ENCODE measurements at places on chromosomes 11 and 22. TPM values are rescaled to one million over a fixed set of nuclear protein-coding genes. Genes with fewer than 3 reads are reported as not detected.
A peak's percentile ranks its signal among the peaks of the same experiment; 100 is the strongest.

- no peak overlapping the region for H3K27ac ChIP-seq
- no peaks in the 10 kb centered on the region for H3K27me3 ChIP-seq
- no peaks in the 10 kb centered on the region for H3K36me3 ChIP-seq
- DNase-seq: no peak
Observed at GRCh38 chr11:41983475-41983874, 524.0 kb upstream of the LRRC4C start.

GGT5 gene
- total RNA-seq: 31.8 TPM

MED17 gene
- 27.8 TPM for total RNA-seq

GRCh38 chr11:9210922-9211320 is 54.2 kb downstream of the DENND5A start:
- no peaks in the 10 kb centered on the region for H3K27me3 ChIP-seq
- H3K4me3 ChIP-seq: no peak overlapping the region
- DNase-seq: no peak
- peaks cover 54% of the 10 kb centered on the region for H3K4me1 ChIP-seq
- no peak overlapping the region for H3K27ac ChIP-seq

INSC gene
- 3.0 TPM for total RNA-seq

- H3K36me3 ChIP-seq: no peaks in the 10 kb centered on the region
- peaks cover 86% of the 10 kb centered on the region for H3K4me1 ChIP-seq
- peak overlapping the region; percentile 77 for H3K27ac ChIP-seq
Observed at GRCh38 chr11:102143867-102144266, 33.6 kb downstream of the YAP1 start.

DNA sequence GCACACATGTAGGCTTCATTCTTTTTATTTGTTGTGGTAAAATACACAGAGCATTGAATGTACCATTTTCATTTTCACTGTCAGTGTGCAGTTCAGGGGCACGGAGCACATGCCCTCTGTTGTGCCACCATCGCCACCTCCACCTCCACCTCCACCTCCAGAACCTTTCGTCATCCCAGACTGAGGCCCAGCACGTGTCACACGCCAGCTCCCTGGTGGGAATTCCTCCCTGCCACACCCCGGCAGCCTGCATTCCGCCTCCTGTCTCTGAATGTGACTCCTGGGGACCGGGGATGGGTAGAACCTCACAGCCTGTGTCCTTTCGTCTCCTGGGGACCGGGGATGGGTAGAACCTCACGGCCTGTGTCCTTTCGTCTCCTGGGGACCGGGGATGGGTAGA is 10.9 kb downstream of the GRAMD4 start:
- H3K27ac ChIP-seq: no peak overlapping the region
- H3K36me3 ChIP-seq: peaks cover 31% of the 10 kb centered on the region
- DNase-seq: no peak
- no peak overlapping the region for H3K4me3 ChIP-seq
- H3K27me3 ChIP-seq: no peaks in the 10 kb centered on the region

- H3K4me3 ChIP-seq: peak overlapping the region; percentile 46
- peaks cover 100% of the 10 kb centered on the region for H3K4me1 ChIP-seq
- H3K36me3 ChIP-seq: no peaks in the 10 kb centered on the region
- peak overlapping the region; percentile 90 for H3K27ac ChIP-seq
Observed at GRCh38 chr11:133951327-133952198, 5.2 kb downstream of the IGSF9B start.

- H3K4me1 ChIP-seq: no peaks in the 10 kb centered on the region
- no peak overlapping the region for H3K4me3 ChIP-seq
- no peak overlapping the region for H3K27ac ChIP-seq
- no peaks in the 10 kb centered on the region for H3K27me3 ChIP-seq
- peaks cover 10% of the 10 kb centered on the region for H3K36me3 ChIP-seq
- DNase-seq: no peak
Observed at GRCh38 chr22:46180370-46181137, 30.2 kb downstream of the PPARA start.

- peak within 1 kb of the TSS; percentile 79 for H3K4me3 ChIP-seq
- H3K27ac ChIP-seq: peak within 1 kb of the TSS; percentile 30
- no peak for DNase-seq
- H3K36me3 ChIP-seq: no peaks in the 10 kb centered on the region
- peaks cover 33% of the 10 kb centered on the region for H3K4me1 ChIP-seq
- no peaks in the 10 kb centered on the region for H3K27me3 ChIP-seq
Observed at GRCh38 chr11:61679893-61680621, at the start of gene DAGLA. Gene DAGLA, plus strand, starts transcription at chr11:61680391. Its CDS starts 39,765 bp downstream, at chr11:61720156.

DNA sequence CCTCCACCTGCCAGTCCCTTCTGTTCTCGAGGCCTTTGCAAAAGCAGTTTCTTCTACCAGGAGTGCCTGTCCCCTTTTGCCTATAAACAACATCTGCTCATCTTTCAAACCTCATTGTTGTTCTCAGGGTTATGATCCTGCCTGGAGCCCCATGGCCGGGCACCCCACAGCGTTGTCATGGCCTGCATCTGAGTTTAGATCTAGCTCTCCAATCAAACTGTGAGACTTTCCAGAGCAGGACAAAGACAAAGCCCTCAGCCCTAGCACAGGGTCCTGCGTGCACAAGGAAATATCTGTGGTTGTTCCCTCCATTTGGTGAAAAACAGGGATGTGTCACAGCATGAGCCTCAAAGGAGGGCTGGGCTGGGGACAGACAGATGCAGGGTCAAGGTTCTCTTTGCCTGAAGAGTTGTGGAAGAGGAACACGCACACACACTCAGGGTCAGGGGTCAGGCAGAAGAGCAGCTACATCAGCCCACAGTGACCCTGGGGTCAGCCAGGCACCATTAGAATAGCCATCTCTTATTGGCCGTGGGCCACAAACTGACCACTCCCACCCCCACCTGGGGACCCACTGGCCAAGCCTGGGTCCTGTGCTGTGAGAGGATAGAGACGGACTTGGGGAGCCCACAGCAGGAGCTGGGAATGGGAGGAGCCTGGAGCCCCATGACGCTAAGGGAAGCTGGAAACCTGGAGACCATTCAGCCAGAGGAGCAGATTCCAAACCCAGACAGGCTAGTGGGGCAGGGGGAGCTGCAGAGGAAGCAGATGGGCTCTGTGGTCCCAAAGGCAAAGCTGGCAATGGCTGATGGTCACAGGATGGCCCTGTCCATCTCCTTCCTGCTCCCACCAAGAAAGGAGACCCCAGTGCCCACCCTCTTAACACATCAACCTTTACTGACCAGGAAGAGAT is 99.4 kb downstream of the PDE2A start:
- H3K4me3 ChIP-seq: no peak overlapping the region
- no peaks in the 10 kb centered on the region for H3K4me1 ChIP-seq
- no peaks in the 10 kb centered on the region for H3K27me3 ChIP-seq
- no peak overlapping the region for H3K27ac ChIP-seq
- no peak for DNase-seq

- no peak overlapping the region for H3K4me3 ChIP-seq
- H3K27me3 ChIP-seq: no peaks in the 10 kb centered on the region
- no peak for DNase-seq
Observed at GRCh38 chr11:3049430-3050243, 7.6 kb downstream of the CARS1 start.

DNA sequence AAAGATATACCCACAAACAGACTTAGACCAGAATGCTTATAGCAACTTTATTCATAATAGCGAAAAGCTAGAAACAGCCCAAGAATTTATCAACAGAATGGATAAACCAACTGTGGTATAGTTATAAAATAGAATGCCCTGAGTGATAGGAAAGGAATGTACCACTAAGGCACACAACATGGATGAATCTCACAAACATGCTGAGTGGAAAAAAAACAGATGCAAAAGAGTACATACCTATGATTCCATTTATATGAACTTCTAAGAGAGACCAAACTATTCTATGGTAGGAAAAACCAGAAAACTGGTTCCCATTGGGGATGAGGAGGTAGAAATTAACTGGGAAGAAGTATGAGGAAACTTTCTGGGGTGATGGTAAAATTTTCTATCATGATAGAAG is 40.4 kb upstream of the GRIK4 start:
- DNase-seq: no peak

- peaks cover 27% of the 10 kb centered on the region for H3K4me1 ChIP-seq
- H3K27ac ChIP-seq: no peak overlapping the region
- DNase-seq: no peak
- H3K4me3 ChIP-seq: no peak overlapping the region
Observed at GRCh38 chr11:47606731-47607130, 12.5 kb upstream of the C1QTNF4 start.

GRCh38 chr11:63567044-63567840 is 4.1 kb upstream of the PLAAT2 start:
- H3K4me1 ChIP-seq: peaks cover 14% of the 10 kb centered on the region
- peak; percentile 75 for DNase-seq
- H3K27me3 ChIP-seq: no peaks in the 10 kb centered on the region
- no peak overlapping the region for H3K4me3 ChIP-seq

MYEOV gene
- total RNA-seq: not detected

PRR14L gene
- total RNA-seq: 14.6 TPM

DNA sequence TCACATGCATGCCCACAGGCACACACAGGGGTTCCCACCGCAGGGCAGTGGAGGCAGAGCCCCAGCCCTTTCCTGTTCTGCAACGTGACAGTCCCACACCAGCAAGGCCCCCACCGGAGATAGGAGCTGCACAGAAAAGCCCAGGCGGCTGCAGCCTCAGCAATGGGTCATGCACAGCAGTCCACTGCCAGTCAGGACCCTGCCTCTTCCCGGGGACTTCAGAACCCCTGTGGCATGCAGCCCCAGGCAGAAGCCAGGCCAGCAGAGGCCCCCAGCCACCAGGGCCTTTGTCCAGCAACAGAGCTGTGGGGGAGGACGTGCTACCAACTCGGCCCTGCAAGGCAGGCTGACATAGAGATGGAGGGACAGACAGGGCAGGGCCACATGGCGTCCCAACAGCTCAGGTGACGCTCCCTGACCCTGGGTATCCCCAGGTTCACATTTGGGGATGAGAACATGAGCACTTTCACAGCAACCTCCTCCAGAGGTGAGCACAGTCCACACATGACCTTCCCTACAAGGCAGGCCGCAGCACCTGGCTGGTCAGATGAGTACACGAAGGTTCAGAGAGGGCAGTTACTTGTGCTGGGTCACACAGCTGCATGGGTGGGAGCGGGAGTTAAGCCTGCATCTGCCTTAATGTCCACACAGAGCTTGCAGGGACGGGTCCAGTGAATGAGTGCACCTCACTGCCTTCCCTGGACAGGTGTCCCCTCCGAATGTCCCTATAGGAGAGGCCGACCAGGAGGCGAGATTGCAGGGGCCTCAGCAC is 87.3 kb downstream of the CELSR1 start:
- H3K36me3 ChIP-seq: no peaks in the 10 kb centered on the region
- no peak for DNase-seq
- H3K27me3 ChIP-seq: no peaks in the 10 kb centered on the region
- H3K27ac ChIP-seq: no peak overlapping the region
- H3K4me3 ChIP-seq: no peak overlapping the region
- H3K4me1 ChIP-seq: no peaks in the 10 kb centered on the region

DNA sequence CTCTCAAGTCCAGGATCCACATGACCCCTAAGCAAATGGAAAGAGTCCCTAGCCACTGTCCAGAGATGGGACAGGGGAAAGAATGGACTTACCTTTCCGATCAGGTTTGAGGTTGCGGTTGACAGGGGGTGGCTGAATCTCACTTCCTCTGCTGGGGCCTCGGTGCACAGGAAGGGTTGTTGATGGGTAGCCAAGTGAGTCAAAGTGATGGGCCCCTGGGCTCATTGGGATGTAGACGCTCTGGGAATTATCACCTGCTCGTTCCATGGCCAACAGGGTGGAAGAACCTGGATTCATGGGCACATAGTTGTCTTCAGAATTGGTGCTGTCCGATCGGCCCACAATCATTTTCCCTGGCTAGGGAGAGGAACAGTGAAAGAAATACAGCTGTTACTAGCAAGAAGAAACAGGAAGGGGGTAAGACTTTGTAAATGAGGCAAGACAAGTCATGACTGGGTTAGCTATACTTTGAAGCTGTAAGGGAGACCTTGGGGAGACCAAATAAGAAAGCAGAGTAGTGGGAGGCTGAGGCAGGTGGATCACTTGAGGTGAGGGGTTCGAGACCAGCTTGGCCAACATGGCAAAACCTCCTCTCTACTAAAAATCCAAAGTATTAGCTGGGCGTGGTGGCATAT is 34.7 kb downstream of the USP35 start:
- peaks cover 83% of the 10 kb centered on the region for H3K36me3 ChIP-seq
- H3K4me3 ChIP-seq: no peak overlapping the region
- H3K4me1 ChIP-seq: no peaks in the 10 kb centered on the region
- H3K27ac ChIP-seq: no peak overlapping the region
- DNase-seq: peak; percentile 70

STIM1 gene
- 65.4 TPM for total RNA-seq

ROBO4 gene
- total RNA-seq: 16.2 TPM

- peaks cover 23% of the 10 kb centered on the region for H3K36me3 ChIP-seq
- H3K4me3 ChIP-seq: no peak overlapping the region
- H3K27me3 ChIP-seq: no peaks in the 10 kb centered on the region
- no peak for DNase-seq
Observed at GRCh38 chr22:44116755-44117684, 63.7 kb upstream of the PARVG start.

OR4D5 gene
- total RNA-seq: not detected

- no peaks in the 10 kb centered on the region for H3K4me1 ChIP-seq
- H3K36me3 ChIP-seq: no peaks in the 10 kb centered on the region
- H3K4me3 ChIP-seq: no peak overlapping the region
- no peaks in the 10 kb centered on the region for H3K27me3 ChIP-seq
- DNase-seq: no peak
- H3K27ac ChIP-seq: no peak overlapping the region
Observed at GRCh38 chr11:126511475-126512115, 156.1 kb downstream of the ST3GAL4 start.

DNA sequence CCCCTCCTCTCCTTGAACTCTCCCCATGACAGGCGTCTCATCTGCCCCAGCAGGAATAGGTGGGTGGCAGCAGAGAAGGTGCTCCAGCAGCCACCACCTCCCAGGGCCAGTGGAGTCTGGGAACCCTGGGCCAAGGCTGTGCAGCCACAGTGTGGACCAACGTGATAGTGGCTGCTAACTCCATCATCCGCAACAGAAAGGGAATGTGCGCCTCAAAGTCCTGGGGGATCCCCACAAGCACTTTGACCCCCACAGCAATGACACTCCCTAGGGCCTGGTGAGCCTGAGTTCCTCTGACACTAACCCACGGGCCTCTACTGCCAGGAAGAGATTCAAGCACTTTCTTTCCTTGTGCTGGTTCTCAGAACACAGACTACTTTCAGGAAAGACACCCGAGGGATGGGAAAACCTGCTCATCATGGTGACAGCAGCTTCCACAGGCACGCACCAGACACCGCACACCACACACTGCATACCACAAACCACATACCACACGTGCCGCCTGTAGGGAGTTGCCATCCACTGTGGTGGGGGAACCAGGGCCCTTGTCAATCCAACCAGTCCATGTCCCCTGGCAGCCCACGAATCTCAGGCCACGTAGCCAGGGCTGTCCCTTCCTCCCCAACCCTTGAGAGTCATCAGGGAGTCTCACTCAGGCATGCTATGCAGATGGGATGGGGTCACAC is 3.4 kb upstream of the SLC25A1 start:
- peaks cover 10% of the 10 kb centered on the region for H3K4me1 ChIP-seq
- H3K27ac ChIP-seq: no peak overlapping the region
- no peak overlapping the region for H3K4me3 ChIP-seq
- DNase-seq: no peak
- H3K27me3 ChIP-seq: no peaks in the 10 kb centered on the region

Measured in esophagus muscularis mucosa (tissue), 4 donors.